ENCODE measurements at places on chromosomes 7 and 10. TPM values are rescaled to one million over a fixed set of nuclear protein-coding genes. Genes with fewer than 3 reads are reported as not detected.

DNA sequence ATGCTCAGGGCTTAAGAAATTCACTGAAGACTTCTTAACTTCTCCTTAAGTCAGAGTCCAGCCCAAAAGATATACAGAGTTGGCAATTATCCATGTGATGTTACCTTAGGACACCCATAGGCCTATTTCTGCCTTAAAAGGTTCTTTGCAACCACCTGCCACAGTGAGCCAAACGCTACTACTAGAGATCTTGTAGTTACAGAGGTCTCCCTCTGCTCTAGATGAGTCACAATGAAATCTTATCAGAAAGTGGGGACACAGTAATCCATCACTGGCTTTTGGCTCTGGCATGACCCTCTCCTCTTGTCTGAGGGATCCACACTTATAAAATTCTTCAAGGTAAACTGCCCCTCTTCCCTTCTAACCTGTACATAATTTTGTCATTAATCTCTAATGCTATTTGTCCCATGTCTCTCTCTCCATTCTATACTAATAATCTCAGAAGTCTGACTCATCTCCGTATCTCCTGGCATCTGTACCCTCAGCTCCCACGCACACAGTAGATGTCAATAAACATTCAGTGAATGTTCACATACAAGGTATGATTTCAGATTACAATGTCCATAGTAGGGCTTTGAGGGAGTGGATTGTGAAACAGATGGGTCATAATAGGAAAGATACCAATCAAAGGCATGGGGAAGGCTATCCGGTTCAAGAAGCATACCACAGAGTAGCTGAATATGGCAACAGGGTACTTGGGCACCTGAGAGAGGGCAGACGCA lies 112.1 kb downstream of the SGMS1 start:
- DNase-seq, result no peak

GRCh38 chr7:128065872-128066271 lies 34.6 kb upstream of the LRRC4 start:
- no peak for DNase-seq

DNA sequence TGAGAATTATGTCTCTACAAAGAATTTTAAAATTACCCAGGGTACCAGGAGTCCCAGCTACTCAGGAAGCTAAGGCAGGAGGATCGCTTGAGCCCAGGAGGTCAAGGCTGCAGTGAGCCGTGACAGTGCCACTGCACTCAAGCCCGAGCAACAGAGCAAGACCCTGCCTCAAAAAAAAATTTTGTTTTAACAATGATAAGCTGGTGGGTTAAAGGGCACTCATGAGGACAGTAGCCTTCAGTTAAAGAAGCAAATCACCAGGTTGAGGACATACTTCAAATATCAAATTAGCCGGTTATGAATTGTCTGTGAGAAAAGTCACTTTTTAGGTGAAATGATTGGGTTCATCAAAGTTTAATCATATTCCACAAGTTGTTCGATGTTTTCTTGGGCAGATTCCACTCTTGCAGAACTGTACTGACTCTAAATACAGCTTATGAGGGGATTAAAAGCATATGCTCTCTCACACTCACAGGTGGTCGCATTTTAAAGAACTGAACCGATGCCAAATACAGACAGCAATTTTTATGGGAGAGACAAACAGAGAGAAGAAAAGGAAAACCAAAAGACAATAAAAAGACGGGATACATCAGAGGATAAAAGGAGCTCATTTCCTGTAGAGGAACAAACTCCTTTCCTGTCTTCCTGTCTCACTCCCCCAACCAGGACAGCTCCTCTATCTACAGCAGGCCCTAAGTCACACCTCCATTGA lies 582.8 kb upstream of the NRP1 start:
- no peak for DNase-seq

The GAD2 gene
- 1.4 TPM for polyA plus RNA-seq

The STAMBPL1 gene
- 1.9 TPM for polyA plus RNA-seq

The SPDYE5 gene
- polyA plus RNA-seq, result 1.9 TPM

The BMPER gene
- 22.8 TPM for polyA plus RNA-seq

The ALOX5 gene
- polyA plus RNA-seq, result 2.7 TPM

The SFMBT2 gene
- polyA plus RNA-seq, result 6.9 TPM
